ENCODE measurements at places on chromosomes 1 and 21. TPM values are rescaled to one million over a fixed set of nuclear protein-coding genes. Genes with fewer than 3 reads are reported as not detected.

Gene MNDA
- total RNA-seq, result not detected

Gene RNF11
- total RNA-seq, result 111 TPM

Gene HRNR
- total RNA-seq, result not detected

Gene HAPLN2
- total RNA-seq, result not detected

Gene VWA5B1
- total RNA-seq, result not detected

Gene NRIP1
- total RNA-seq, result 35.0 TPM

Gene TRMT1L
- total RNA-seq, result 15.6 TPM

Gene CFAP141
- total RNA-seq, result not detected

Gene GSTM2
- 7.6 TPM for total RNA-seq

Gene PDIK1L
- 4.6 TPM for total RNA-seq

Gene KRTAP12-2
- not detected for total RNA-seq

Gene CCDC18
- 6.3 TPM for total RNA-seq

Gene ETNK2
- 3.4 TPM for total RNA-seq

Gene ASCL5
- total RNA-seq, result not detected

Gene NTMT2
- total RNA-seq, result not detected

Gene TTC39A
- total RNA-seq, result 0.66 TPM

Gene PRRX1
- 370 TPM for total RNA-seq

Gene SLC44A5
- total RNA-seq, result under 0.01 TPM
